ENCODE measurements at places on chromosomes 12 and 14.
A peak's percentile ranks its signal among the peaks of the same experiment; 100 is the strongest.

GRCh38 chr12:117518594-117519270 lies 157.3 kb upstream of the NOS1 start:
- no peak overlapping the region for H3K4me3 ChIP-seq
- H3K27me3 ChIP-seq: peaks cover 23% of the 10 kb centered on the region
- H3K4me1 ChIP-seq: no peaks in the 10 kb centered on the region
- H3K27ac ChIP-seq: no peak overlapping the region
- H3K36me3 ChIP-seq: no peaks in the 10 kb centered on the region

GRCh38 chr12:92740411-92740810 lies 37.6 kb downstream of the PLEKHG7 start:
- H3K4me3 ChIP-seq: no peak overlapping the region
- DNase-seq: no peak
- H3K4me1 ChIP-seq: no peaks in the 10 kb centered on the region
- H3K27ac ChIP-seq: no peak overlapping the region

GRCh38 chr14:68193970-68194681 lies 374.5 kb downstream of the RAD51B start:
- peaks cover 4% of the 10 kb centered on the region for H3K4me1 ChIP-seq
- no peaks in the 10 kb centered on the region for H3K36me3 ChIP-seq
- no peak overlapping the region for H3K27ac ChIP-seq
- DNase-seq: no peak
- H3K27me3 ChIP-seq: peaks cover 3% of the 10 kb centered on the region

- no peak overlapping the region for H3K27ac ChIP-seq
- H3K4me1 ChIP-seq: no peaks in the 10 kb centered on the region
- H3K4me3 ChIP-seq: no peak overlapping the region
- no peaks in the 10 kb centered on the region for H3K36me3 ChIP-seq
- DNase-seq: no peak
These were observed 94.7 kb downstream of the SLC5A8 start for GRCh38 chr12:101115326-101115725.

DNA sequence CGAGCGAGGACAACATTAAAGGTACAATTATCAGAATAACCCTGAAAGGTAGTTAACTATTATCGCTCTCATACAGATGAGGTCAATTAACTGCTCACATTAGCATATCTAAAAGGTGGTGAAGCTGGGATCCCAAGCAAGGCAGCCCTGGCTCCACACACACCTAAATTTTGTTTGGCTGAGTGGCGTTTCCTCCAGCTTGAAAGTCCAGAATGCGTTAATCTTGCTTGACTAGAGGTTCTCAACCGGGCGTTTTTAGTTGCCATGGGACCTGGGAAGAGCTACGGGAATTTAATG lies 531 bp downstream of the DLGAP5 start:
- H3K36me3 ChIP-seq: no peaks in the 10 kb centered on the region
- H3K4me3 ChIP-seq: peak overlapping the region; percentile 88
- H3K4me1 ChIP-seq: peaks cover 28% of the 10 kb centered on the region
- H3K27ac ChIP-seq: peak overlapping the region; percentile 63
- no peak for DNase-seq
- no peaks in the 10 kb centered on the region for H3K27me3 ChIP-seq

GRCh38 chr14:30299915-30300314 lies 259.0 kb upstream of the G2E3 start:
- no peaks in the 10 kb centered on the region for H3K4me1 ChIP-seq
- no peak overlapping the region for H3K27ac ChIP-seq
- H3K4me3 ChIP-seq: no peak overlapping the region

DNA sequence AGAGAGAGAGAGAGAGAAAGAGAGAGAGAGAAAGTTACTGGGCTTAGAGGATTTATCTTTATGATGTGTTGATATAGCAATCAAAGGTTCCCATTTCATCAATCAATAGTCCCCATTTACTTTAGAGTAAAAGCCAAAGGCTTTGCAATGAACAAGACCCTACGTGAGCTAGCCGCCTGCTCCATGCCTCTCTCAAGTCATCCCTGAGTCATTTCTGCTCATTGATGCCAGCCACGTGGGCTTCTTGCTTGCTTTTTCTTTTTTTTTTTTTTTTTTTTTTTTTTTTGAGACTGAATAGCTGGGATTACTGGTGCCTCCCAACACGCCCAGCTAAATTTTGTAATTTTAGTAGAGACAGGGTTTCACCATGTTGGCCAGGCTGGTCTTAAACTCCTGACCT lies 70.9 kb downstream of the GPR135 start:
- peaks cover 9% of the 10 kb centered on the region for H3K36me3 ChIP-seq
- no peak for DNase-seq
- no peak overlapping the region for H3K27ac ChIP-seq

GRCh38 chr12:53481939-53482586 lies 17.2 kb downstream of the MAP3K12 start:
- no peaks in the 10 kb centered on the region for H3K4me1 ChIP-seq
- DNase-seq: no peak
- H3K36me3 ChIP-seq: peaks cover 10% of the 10 kb centered on the region
- peak overlapping the region; percentile 63 for H3K27ac ChIP-seq
- no peaks in the 10 kb centered on the region for H3K27me3 ChIP-seq
